ENCODE measurements at places on chromosomes 11 and 22. TPM values are rescaled to one million over a fixed set of nuclear protein-coding genes. Genes with fewer than 3 reads are reported as not detected.
A peak's percentile ranks its signal among the peaks of the same experiment; 100 is the strongest.

GRCh38 chr11:12109591-12110196 is 696 bp upstream of the MICAL2 start:
- no peak for DNase-seq

- DNase-seq = peak; percentile 52
Measured at GRCh38 chr11:46445920-46446771, 54.6 kb upstream of the CHRM4 start.

DNA sequence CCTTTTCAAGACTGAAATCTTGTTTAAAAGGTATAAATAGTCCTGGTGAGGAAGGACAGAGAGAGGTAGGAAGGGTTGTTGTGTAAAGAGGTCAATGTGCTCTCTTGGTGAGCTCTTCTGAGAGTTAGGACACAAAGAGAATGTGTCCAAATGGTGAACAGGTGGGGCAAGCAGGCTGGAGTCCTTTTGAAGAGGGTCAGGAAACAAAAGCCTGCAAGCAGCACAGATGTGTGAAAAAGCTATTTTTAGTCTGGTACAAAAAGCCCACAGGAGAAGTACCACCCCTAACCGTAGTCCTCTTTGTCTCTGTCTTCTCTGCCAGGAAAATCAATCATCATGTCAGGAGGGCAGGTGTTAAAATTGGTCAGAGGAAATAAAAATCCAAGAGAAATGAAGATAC is 54.4 kb upstream of the SYN3 start:
- no peak for DNase-seq

DNA sequence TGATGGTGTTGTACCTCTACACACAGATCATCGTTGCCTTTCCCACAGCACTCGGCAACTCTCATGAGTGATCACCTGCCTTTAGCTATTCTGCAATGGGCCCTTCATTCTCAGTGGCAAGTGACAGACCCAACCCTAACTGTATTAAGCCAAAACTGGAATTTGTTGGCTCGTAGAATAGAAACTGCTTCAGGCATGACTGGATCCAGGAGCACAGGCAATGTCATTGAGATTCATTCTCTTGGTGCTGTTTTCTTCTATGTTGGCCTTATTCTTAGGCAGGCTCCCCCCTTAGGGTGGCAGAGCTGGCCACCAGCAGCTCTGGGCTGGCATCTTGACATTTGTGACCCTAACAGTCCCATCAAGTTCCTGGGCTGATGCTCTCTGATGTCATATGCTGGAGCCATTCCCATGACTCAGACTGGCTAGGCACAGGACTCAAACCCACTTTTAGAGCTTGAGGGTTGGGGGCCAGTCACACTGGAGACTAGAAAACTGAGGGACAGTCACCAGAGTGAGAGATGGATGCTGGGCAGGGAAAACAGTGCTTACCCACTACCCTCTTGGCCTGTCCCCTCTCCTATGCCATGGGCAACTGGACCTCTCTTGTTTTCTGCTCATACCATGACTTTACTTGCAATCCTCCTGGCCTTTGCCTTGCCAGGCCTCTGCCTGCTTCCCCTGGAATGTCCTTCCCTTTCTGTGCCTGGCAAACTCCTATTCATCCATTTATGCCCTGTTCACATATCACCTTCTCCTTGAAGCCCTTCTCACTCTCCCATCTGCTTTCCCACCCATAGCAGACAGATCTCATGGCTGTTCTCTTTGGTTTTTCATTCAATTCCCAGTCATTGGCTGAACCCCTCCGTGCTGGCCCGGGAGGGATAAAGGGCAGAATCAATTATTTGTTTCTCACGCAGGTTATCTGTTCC is 7.1 kb upstream of the CDC42EP2 start:
- peak; percentile 31 for DNase-seq

GRCh38 chr22:40058265-40058664 is 63.5 kb downstream of the FAM83F start:
- DNase-seq = no peak

- DNase-seq = no peak
Measured at GRCh38 chr22:48607901-48608662, 1219.6 kb downstream of the BRD1 start.

- no peak for DNase-seq
Measured at GRCh38 chr11:20238712-20239111, 78.4 kb upstream of the DBX1 start.

- DNase-seq = no peak
Measured at GRCh38 chr22:19598054-19598855, 74.0 kb upstream of the CLDN5 start.

- peak; percentile 41 for DNase-seq
Measured at GRCh38 chr11:32385998-32386397, 49.3 kb downstream of the WT1 start.

GRCh38 chr22:45328822-45329529 is 19.2 kb downstream of the FAM118A start:
- no peak for DNase-seq

DNA sequence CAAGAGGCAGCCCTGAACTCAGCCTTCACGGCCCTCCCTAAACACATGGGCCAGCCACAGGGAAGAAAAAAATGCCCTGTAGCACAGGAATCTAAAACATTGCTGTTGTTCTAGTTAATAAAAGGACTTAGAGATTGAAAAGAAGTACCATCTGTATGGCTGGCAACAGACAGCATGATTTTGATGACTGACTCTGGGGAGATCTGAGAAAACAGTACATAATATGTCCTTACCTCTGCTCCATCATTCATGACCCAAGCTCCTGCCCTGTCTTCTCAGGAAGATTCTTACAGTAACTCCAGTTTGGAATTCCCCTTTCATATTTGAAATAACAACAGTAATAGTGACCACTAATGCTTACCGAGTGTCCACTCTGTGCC is 244.2 kb downstream of the ETS1 start:
- no peak for DNase-seq

- DNase-seq = no peak
Measured at GRCh38 chr22:49663311-49663711, 164.4 kb downstream of the BRD1 start.

GRCh38 chr11:106233191-106233590 is 155.7 kb downstream of the AASDHPPT start:
- no peak for DNase-seq

GRCh38 chr22:49522582-49523373 is 304.9 kb downstream of the BRD1 start:
- DNase-seq = no peak

DNA sequence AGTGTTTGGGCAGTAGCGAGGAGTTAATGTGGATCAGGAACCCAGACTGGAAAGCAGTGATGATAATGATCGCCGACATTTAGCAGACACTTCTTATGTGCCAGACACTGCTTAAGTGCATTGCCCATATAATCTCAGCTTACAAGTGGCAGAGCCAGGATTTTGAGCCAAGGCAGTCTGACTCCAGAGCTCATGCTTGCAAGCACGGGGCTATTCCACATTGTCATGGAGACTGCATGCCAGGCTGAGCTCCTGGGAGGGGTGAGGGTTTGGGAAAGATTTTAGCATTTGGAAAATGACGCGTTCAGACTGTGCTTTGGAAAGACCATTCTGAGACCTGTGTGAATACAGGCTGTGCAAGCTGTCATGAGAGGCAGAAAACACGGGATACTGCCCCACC is 302.7 kb downstream of the DDX10 start:
- DNase-seq = no peak

GRCh38 chr11:120136356-120136755 is 1.6 kb downstream of the TRIM29 start:
- no peak for DNase-seq

GRCh38 chr22:49427941-49428340 is 399.7 kb downstream of the BRD1 start:
- no peak for DNase-seq

DNA sequence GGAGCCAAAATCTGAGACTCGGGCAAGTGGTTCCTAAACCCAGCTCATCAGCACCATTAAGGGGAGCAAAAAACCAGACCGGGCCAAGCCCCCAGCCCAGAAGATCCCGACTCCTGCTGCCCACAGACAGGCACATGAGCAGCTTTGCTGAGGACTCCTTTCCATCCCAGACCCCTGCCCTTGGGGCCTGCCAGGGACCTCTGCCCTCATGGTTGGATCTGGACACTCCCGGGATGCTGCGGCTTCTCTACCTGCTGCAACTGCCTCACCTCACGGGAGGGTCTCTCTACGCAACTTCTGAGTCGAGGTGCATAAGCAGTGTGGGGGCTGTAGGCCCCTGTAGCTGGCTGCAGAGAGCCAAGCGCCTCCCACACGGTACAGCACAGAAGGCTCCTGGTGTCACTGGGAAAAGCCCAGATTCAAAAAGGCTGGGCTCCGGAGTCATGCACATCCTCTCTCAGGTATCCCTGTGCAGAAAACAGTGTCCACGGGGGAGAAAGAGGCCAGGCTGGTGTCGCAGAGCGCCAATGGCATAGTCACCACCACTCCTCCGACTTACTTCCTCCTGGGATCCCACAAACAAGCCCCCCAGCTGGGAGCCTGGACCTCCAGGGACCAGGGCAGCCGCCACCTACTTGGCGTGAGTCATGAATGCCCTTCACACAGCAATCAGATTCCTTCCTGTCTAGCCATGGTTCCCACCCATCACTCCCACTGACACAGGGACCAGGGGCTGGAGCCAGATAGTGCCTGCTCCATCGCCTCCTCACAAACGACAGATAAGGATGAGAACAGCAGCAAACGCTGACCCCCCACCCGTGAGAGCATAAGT is 122.1 kb downstream of the BCR start:
- DNase-seq = no peak

PYGM gene
- 0.18 TPM for total RNA-seq

H19 gene
- total RNA-seq = not detected

JAML gene
- total RNA-seq = not detected

KCNQ1 gene
- total RNA-seq = not detected

HTR3B gene
- total RNA-seq = not detected

CLDN5 gene
- total RNA-seq = under 0.01 TPM

WNT7B gene
- total RNA-seq = under 0.01 TPM

RNH1 gene
- 143 TPM for total RNA-seq

GALNT18 gene
- 11.3 TPM for total RNA-seq

AGBL2 gene
- 0.56 TPM for total RNA-seq

F2 gene
- not detected for total RNA-seq

TLCD5 gene
- total RNA-seq = 11.5 TPM

GGTLC3 gene
- not detected for total RNA-seq
